Activated CD4-positive, alpha-beta T cell treated with anti-CD3 and anti-CD28 coated beads, Interleukin-2, amount 50 U/mL, for 24 hours (primary cell): ENCODE measurements at places on chromosomes 11 and 22.

GRCh38 chr11:111624608-111625007, 22.4 kb downstream of the SIK2 start:
- DNase-seq, result no peak

DNA sequence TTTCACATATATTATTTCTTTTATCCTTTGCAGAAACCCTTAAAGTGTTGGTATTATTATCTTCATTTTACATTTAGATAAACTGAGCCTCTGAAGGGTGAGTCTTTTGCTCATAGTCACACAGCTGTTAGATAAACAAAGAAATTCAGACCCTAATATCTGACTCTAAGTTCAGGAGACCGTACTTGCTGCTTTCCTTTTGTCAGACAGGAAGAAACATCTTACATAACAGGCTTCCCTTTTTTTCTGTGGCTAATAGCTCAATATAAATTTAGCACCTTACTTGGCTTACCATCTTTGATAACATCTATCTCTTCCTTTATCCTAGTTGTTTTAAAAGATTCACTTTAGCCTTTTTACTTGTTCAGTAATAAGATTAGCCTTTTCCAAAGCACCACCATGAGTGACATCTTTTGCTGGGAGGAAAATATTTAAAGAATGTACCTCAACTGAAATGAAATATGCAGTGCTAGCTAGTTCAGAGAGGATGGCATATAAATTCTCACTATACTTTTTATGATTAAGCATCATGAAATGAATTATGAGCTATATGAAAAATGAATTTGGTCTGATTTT, 128.6 kb downstream of the WNT11 start:
- no peak for DNase-seq

DNA sequence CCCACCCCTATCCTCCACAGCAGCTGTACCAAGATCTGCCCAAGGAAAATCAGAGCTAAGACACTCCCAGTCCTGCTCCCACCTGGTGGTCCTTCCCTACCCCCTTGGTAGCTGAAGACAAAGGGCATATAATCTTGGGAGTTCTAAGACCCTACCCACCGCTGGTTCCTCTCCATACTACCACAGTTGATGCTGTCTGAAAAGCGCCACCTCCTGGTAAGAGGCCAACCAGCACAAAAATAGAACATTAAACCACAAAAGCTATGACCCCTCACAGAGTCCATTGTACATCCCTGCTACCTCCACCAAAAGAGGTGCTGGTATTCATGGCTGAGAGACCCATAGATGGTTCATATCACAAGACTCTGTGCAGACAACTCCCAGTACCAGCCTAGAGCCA, 161.5 kb upstream of the ARHGAP42 start:
- no peak for DNase-seq

DNA sequence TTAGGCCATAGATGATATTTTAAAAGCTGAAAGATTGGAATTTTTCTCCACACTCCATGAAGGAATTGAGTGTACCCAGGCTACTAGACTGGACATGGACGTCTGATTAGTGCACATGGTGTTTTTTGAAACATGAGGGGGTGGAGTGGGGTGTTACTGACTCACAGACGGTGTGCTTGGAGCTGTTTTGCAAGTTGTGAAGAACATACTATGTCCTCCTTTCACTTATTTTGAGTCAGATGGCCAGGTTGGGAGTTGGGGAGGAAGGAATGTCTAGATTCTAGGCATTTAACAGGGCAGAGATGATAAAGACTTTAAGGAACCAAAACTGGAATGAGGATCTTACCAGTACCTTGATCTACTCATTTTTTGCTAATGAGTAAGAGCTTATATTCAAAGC, 158.1 kb upstream of the MTNR1B start:
- no peak for DNase-seq

GRCh38 chr22:22942511-22943329, 55.1 kb downstream of the IGLL5 start:
- peak; percentile 70 for DNase-seq

GRCh38 chr11:10522921-10523320, 18.1 kb downstream of the RNF141 start:
- no peak for DNase-seq

GRCh38 chr11:119846374-119846773, 117.4 kb upstream of the NECTIN1 start:
- no peak for DNase-seq

GRCh38 chr22:26483043-26483438, 542 bp downstream of the HPS4 start:
- DNase-seq, result no peak

DNA sequence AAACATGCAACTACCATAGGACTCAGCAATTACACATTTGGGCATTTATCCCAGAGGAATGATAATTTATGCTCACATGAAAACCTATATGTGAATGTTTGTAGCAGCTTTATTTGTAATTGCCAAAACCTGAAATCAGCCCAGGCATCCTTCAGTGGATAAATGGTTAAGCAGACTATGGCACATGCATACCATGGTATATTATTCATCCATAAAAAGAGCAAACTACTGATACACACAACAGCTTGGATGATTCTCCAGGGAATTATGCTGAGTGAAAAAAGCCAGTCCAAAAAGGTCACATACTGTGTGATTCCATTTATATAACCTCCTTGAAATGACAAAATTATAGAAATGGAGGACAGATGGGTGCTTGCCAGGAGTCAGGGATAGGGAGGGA, 86.7 kb downstream of the ALX4 start:
- DNase-seq, result no peak

- no peak for DNase-seq
These were observed 81.8 kb upstream of the NTM start for GRCh38 chr11:131288521-131289091.

- DNase-seq, result no peak
These were observed 18.9 kb downstream of the CXCR5 start for GRCh38 chr11:118902336-118903203.

DNA sequence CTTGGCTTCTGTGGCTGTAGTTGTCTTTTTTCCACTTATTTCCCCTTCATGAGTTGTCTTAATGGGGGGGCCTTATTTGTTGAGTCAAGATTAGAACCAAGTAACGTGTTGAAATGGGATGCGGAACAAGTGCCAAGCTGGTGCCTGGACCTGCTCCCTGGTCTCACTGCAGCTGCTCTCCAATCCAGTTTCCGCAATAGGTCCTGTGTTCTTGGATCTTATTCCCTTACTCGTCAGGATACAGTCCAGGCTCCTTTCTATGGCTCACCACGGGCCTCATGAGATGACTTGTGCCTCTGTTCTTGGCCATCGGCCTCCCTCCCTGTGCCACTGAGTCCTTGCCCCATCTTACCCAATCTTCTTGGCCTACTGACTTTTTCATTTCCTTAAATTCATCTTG, 159.6 kb upstream of the CADM1 start:
- no peak for DNase-seq
